AG04450 (cell line): ENCODE measurements at places on chromosomes 6 and 20.

GRCh38 chr20:53829724-53830521 is 236.3 kb upstream of the ZNF217 start:
- no peak for DNase-seq

- DNase-seq = no peak
Observed at GRCh38 chr20:48791666-48792071, 36.1 kb downstream of the PREX1 start.

- DNase-seq = no peak
Observed at GRCh38 chr6:34182751-34183531, 37.1 kb upstream of the GRM4 start.

- no peak for DNase-seq
Observed at GRCh38 chr6:119461187-119461586, 111.6 kb upstream of the MAN1A1 start.

DNA sequence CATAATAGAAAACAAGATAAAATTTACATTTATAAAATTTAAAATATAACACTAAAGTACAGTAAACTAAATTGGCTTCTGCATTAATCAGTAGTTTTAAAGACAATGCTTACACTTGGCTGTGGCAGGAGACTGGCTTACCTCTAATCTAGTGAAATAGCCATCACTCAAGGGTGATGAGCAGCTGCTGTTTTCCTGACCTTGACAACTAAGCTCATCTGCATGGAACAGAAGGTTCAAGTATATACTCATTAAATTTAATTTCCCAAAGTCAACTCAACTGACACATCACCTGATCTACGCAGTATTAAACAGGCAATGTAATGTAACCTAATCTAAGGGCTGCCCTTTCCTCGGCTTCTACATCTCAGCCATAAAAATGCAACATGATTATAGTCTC is 14.5 kb downstream of the TMX4 start:
- no peak for DNase-seq

DNA sequence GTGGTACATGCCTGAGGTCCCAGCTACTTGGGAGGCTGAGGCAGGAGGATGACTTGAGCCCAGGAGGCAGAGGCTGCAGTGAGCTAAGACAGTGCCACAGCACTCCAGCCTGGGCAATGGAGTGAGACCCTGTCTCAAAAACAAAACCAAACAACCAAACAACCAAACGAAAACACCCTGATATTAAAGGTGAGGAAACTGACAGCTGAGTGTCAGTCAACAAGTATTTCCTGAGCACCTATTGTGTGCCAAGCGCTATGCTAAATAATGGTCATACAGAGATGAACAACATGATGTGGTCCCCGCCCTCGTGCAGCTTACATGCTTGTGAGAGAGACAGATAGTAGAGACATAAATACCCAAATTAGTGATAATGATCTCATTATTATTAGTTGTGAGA is 1.9 kb upstream of the TULP1 start:
- DNase-seq = no peak

DNA sequence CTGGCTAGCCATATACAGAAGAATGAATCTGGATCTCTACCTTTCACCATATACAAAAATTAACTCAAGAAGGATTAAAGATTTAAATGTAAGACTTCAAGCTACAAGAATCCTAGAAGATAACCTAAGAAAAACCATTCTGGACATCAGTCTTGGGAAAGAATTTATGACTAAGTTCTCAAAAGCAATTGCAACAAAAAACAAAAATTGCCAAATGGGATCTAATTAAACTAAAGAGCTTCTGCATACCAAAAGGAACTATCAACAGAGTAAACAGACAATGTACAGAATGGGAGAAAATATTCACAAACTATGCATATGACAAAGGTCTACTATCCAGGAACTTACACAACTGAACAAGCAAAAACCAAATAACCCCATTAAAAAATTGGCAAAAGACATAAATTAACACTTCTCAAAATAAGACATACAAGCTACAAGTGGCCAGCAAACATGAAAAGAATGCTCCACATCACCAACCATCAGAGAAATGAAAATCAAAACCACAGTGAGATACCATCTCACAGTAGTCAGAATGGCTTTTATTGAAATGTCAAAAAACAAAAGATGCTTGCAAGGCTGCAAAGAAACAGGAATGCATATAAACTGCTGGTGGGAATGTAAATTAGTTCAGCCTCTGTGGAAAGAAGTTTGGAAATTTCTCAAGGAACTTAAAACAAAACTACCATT is 66.8 kb upstream of the RSPO3 start:
- no peak for DNase-seq

GRCh38 chr20:5072756-5073659 is 46.8 kb downstream of the PCNA start:
- no peak for DNase-seq

DNA sequence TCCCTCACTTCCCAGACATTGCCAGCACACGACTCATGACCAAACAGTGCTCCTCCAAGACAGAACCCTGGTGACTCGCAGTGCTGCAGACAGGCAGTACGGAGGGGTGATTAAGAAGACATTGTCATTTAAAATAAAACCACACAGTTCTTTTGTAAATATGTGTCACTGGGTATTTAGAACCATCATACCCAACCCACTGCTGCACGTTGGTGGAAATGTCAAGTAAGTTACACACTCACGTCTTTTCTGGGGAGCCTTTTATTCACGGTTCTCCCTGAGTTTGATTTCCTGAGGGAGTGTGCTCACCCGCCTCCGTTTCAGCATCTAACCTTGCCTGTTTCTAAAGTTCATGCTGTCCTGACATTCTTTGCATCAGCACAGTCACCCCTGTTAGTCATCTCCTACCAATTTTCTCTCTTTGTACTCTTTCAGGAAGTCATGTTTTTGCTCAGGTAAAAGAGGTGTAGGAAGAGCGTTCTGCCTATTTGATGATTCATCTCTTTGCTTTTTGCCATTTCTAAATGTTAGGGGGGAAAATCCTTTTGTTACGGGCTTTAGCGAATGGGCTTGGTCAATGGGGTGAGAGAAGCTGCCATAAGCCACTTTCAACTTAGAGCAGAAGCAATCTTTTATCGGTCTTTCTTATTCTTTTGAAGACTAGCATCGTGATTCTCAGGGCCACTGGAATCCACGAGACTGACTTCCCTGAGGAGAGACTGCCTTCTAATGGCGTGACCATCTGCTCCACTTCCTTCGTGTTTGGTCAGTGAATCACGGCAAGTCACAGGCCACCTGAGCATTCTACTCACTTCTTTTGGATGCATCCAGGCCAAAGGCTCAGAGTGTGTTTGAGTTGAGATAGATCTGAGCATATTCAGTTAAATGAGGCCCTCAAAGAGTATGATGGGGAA is 512.8 kb upstream of the JARID2 start:
- DNase-seq = no peak

DNA sequence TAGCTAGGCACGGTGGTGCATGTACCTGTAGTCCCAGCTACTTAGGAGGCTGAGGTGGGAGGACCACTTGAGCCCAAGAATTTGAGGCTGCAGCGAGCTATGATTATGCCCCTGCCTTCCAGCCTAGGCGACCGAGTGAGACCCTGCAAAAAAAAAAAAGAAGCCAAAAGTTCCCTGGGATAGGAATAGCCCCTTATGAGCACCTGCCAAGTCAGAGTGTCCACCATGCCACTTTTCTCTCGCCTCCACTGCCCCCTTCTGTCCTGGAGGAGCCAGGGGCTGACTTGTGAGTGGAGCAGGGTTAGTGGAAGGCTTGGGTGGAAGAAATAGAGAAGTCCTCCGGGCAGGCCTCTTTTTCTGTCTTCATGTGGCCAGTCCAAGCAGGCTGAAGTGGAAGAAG is 12.1 kb upstream of the DDX27 start:
- no peak for DNase-seq

GRCh38 chr6:118718903-118719302 is 67.5 kb upstream of the CEP85L start:
- DNase-seq = no peak

GRCh38 chr20:8249634-8250033 is 117.6 kb downstream of the PLCB1 start:
- DNase-seq = no peak

DNA sequence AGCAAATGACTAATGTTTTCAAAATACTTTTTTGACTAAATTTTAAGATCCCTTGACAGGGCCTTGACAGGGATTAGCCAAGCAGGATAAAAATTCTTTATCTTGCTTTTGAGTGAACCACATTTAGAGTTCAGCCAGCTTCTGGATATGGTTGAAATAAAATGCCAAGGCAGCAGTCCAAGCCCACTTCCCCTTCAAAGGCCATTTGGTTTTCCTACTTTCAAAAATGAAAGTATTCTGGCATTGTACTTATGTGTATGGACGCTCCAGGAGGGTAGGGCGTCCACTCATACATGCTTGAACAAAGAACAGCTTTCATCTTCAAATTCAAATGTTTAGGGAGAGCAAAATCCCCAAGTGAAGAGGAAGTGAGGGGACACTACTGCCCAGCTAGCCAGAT is 82.3 kb upstream of the BCLAF1 start:
- DNase-seq = no peak

- no peak for DNase-seq
Observed at GRCh38 chr20:17710379-17711266, 10.9 kb downstream of the BANF2 start.

DNA sequence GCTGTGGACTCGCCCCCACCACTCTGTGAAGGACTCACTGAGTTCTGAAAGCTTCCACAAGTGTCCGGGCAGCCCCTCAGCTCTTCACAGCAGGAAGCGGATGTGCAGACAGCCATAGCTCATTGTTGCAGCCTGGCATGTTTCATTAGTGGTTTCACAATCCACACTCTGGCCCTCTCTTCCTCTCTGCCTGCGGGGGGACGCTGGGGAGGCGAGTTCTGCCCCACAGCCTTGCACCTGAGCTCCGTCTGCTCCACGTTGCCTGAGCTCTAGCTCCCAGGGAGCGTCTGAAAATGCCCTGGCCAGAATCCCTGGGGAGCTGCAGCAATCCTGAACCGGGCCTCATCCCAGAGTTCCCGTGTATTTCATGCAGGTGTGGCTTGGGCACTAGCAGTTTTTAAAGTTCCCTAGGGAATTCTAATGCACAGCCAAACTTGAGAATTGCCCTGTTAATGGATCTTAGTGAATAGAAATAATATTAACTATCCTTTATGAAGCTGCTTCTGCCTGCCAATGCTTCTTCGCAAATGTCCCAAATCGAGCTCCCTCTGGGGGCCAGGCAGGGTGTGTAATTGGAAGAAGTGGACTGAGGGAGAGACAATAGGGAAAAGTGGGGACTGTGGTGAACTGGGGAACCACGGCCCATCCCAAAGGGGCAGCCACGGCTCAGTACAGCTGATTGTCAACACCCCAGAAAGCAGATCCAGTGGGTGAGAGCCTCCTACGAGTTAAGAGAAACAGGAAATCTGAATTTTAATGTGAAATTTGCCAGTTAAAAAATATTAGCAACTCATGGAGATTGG is 51.5 kb downstream of the CTCFL start:
- no peak for DNase-seq
